ENCODE measurements at places on chromosomes 6 and 20. TPM values are rescaled to one million over a fixed set of nuclear protein-coding genes. Genes with fewer than 3 reads are reported as not detected.

The RAET1G gene
- not detected for polyA plus RNA-seq

The CHRNA4 gene
- polyA plus RNA-seq, result not detected

The PDYN gene
- polyA plus RNA-seq, result not detected

The CLIC5 gene
- polyA plus RNA-seq, result 0.78 TPM

The OR2J3 gene
- not detected for polyA plus RNA-seq
